Fibroblast of pulmonary artery (primary cell): ENCODE measurements at places on chromosomes 5 and 9.

DNA sequence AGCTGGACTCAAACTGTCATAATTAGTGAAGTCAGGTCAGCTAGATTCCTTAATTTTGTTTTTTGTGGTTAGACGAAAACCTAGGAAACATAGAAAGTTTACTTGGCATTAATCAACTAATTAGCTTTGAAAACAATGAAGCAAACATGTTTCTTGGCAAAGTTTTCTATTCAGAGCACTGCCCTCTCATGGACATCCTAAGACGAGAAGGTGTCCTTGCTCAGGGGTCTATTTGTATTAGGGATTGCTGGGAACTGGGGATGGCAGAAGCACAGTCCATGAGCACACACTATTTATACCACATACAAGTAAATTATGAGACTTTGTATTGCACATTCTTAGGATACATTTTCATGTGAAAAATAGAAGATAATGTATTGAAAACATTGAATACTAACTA is 49.7 kb downstream of the POC5 start:
- no peak for DNase-seq

DNA sequence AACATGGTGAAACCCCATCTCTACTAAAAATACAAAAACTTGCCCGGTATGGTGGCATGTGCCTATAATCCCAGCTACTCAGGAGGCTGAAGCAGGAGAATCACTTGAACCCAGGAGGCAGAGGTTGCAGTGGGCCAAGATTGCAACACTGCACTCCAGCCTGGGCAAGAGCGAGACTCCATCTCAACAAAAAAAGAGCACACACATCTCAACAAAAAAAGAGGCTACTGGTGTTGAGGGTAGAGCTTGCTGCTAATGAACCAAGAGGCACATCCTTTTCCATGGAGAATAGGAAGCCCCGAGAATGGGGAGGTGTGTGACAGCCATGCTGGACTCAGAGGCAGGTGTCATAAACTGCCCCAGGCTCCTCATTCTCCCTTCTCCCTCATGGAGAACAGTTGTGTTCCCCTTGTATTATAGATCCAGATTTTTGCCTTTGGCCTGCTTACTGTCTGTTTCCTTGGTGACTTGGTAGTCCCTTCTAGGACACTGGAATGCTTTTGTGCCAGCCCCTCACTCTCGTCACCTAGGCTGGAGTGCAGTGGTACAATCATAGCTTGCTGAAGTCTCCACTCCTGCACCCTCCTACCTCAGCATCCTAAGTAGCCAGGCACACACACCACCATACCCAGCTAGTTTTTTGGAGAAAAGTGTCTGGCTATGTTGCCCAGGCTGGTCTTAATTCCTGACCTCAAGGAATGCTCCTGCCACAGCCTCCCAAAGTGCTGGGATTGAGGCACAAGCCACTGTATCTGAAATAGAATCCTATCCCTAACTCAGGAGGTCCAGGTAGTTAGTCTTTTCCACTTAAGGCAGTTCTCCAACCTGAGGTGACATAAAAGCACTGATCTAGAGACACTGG is 5.1 kb downstream of the RPL12 start:
- no peak for DNase-seq

GRCh38 chr5:172603251-172603806 is 37.7 kb upstream of the NEURL1B start:
- DNase-seq, result peak; percentile 27

- DNase-seq, result no peak
Measured at GRCh38 chr9:137575364-137575715, 3.4 kb downstream of the DPH7 start.

GRCh38 chr9:35035851-35036701 is 36.3 kb downstream of the VCP start:
- peak; percentile 77 for DNase-seq

GRCh38 chr9:34413231-34413852 is 36.6 kb upstream of the MYORG start:
- peak; percentile 70 for DNase-seq

GRCh38 chr9:128249558-128249907 is 26.3 kb downstream of the GOLGA2 start:
- no peak for DNase-seq

- DNase-seq, result no peak
Measured at GRCh38 chr5:31861601-31862000, 222.7 kb downstream of the PDZD2 start.

DNA sequence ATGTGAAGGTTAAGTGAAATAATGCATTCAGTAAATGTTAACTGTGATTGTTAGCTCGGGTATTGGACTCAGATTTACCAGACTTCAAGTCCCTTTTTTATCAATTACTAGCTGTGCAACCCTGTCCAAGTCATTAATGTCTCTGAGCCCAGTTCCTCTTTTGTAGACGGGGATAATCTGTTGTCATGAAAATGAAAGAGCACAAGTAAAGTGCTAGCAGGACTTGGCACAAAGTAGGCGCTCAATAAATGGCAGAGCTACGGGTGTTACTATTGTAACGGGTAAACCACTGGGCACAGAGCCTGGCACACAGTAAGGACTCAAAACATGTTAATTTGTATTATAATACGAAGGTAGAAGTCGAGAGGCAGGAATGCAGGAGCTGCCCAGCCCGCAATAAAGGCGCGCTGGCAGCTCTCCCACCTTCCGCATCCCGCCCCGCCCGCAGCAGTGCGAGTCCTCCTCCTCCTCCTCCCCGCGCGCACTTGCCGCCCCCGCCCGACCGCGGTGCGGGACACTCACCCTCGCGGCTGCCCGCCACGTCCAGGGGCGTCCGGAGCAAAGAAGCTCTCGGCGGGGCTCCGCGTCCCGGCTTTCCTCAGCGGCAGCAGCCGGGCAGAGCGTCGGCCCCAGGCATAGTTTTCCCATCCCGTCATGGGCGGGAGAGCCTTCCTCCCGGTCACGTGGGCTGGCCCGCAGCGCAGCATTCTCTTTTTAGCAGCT is at the start of gene C1QTNF2:
Gene C1QTNF2 (minus strand): TSS at position 637 of the 723 bp plus-strand sequence. CDS start 15,615 bp downstream, outside the sequence.
- DNase-seq, result peak; percentile 58

DNA sequence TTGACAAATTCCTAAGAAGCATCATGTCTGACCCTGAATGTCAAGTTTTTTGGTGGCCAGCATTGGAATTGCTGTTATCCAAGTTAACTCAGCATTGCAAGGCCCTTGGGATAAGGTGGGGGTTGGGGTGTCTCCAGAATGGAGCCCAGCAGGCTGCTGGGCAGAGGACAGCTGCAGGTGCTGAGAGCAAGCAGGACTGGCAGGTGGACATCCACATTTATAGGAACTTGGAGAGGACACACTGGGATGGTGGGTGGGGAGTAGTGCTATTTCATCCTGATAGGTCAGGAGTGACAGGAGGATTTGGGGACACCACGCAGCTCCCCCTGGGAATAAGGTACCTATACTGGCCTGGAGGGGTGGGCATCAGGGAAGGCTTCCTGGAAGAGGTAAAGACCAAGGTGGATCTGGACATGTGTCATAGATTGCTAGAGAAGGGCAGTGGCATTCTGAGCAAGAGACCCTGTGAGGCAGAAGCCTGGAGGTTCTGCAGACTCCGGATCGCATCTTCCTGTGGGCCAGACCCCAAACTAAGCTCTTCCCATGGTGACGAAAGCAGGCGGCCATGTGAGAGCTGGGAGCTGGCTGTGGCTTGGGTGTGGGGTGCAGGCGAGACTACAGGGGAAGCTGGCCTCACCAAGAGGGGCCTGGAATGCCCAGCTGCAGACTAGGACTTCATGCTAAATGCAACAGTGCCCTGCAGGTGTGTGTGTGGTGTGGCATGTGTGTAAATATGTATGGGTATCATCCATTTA is 148.1 kb downstream of the RGS3 start:
- DNase-seq, result no peak

DNA sequence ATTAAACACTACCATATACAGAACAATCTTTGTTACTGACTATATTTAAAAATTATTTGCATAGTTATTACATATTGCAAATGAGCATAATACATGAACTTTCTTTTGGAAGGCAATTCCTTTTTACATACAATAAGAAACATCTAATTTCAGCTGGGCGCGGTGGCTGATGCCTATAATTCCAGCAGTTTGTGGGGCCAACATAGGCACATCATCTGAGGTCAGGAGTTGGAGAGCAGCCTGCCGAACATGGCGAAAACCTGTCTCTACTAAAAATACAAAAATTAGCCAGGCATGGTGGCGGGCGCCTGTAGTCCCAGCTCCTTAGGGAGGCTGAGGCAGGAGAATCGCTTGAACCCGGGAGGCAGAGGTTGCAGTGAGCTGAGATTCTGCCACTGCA is 36.4 kb upstream of the SIMC1 start:
- DNase-seq, result no peak

DNA sequence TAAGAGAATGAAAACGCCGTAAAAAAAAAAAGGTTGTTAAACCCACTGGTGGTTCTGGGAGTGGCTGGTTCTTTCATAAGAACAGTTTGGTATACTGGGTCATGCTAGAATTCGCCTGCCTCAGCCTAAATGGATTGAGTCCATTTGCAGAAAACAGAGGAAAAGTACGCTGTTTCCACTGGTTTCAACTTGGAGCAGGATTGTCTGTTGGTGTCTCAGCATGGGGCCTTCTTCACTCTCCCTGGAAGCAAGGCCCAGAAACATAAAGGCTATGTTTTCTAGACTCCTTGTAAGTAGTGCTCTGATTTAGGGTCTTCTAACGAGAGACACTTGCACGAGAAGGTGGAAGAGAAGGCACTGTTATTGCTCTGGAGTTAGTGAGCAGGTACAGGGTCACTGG is 116.9 kb upstream of the MTAP start:
- no peak for DNase-seq

- DNase-seq, result no peak
Measured at GRCh38 chr5:124103671-124104070, 591.7 kb downstream of the CSNK1G3 start.

DNA sequence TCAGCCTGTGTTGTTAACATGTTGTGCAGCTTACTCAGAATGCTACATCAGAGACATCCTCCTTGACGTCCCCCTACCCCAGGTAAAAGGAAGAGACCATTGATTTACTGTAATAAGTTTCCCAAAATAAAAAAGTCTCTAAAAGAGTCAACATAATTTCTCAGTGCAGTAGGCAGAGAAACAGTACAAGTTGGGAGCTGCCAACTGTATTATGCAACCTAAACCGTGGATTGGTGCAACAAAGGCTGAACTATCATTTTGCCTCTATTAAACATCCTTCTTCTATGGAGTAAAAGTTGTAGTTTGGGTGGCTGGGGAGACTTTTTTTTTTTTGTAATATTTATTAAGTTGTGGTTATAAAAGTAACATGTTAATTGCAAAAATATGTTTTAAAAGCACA is 208.0 kb downstream of the NR3C1 start:
- peak; percentile 74 for DNase-seq

DNA sequence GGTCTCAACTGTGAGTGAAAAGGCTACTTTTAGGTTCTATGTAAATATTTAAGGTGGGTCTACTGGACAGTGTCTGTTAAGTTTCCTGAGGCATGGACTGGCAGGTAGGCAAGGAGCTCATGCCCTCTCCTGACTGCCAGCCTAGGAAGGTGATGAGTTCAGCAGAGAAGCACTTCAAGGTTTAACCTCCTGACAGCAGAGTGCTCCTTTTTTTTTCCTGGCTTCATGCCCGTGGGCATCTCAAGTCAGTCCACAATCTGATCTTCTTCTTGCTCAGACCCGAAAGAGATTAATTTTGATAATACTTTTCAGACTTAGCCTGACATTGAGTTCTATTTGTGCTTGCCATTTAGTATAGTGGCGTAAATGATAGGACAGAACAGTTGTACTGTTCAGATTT is 241.9 kb upstream of the NREP start:
- no peak for DNase-seq

DNA sequence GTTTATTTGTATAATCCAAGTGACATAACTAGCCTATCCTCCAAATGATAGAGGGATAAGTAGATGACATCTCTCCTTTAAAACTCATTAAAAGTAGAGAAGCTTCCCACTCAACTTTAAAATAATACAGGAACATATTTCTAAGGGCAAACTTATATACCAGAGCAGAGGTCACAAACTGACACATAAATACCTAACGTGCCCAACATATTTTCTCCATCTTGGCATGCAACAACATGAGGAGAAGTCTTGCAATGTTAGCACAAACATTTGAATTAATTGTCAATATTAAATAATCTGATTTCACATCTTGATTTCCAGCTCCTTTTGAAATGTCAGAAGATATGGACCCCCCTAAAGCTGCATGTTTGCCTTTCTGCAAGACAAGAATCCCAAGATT is 335.0 kb downstream of the DEPDC1B start:
- DNase-seq, result no peak

DNA sequence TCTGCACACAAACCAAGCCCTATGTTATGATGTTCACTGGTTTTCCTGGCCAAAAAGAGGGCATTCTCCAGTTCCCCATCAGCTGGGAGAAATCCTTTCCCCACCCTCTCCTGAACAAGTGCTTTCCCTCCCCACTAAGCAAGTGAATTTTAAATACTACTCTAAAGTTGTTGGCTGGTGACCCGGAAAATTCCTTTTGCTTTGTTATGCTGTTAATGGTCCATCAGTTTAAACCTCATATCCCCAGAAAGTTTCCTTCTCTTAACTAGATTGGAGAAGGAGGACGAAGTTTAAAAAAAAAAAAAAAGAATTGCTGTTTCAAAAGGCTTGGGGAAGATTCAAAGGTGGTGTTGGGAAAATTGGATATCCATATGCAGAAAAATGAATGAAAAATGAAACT is 21.9 kb upstream of the SPRY4 start:
- DNase-seq, result no peak

- DNase-seq, result no peak
Measured at GRCh38 chr9:78491402-78491801, 194.5 kb downstream of the PSAT1 start.

DNA sequence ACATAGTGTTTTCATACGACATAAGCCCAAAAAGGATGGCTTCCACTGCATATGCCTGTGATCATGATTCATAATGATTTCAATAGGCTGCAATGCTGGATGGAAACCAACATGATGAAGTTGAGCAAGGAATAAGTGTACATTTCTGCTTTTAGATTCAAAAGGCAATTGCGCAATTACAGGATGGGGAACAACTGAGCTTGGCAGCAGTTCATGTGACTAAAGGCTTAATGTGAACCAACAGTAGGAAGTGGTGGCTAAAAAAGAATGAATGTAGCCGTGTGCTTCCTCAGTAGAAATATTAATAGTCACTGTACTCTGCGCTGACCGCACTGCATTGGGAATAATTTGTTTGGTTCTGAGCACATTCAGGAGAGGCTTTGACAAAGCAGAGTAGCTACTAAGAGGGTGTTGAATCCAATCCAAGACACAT is 51.2 kb downstream of the SLC1A3 start:
- peak; percentile 100 for DNase-seq

GRCh38 chr9:121634329-121635261 is 16.8 kb upstream of the DAB2IP start:
- peak; percentile 27 for DNase-seq

DNA sequence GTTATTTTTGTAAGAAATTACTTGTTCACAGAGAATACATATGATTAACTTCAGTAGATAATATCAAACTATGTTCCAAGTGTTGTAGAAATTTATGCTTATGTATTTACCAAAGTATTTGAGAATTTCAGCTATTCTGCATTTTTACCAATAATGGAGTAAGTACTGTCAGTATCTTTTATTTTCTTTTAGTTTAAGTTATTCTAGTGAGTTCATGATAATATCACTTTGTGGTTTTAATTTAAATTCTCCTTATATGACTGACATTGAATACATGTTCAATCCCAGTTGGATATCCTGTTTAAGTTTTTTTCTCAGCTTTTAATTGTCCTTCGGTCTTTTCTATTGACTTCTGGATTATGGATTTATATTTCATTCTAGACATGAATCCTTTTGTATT is 1024.6 kb downstream of the EFNA5 start:
- no peak for DNase-seq
